ENCODE measurements at places on chromosomes 7 and 10.

DNA sequence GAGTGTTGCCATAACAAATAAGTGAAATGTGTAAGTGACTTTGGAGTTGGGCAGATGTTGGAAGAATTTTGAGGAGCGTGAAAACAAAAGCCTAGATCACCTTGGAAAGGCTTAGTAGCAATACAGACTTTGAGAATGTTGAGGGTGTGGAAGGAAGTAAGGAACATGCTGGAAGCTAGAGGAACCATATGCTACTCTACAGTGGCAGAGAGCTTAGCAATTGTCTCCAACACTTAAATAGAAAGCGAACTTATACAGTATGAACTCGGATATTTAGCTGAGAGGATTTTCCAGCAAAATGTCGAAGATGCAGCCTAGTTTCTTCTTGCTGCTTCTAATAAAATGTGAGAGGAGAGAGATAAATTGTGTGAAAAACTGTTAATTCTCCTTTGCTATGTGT lies 271.2 kb downstream of the ADRA2A start:
- no peak for DNase-seq

- DNase-seq = no peak
Observed at GRCh38 chr10:106908225-106908624, 256.3 kb downstream of the SORCS1 start.

DNA sequence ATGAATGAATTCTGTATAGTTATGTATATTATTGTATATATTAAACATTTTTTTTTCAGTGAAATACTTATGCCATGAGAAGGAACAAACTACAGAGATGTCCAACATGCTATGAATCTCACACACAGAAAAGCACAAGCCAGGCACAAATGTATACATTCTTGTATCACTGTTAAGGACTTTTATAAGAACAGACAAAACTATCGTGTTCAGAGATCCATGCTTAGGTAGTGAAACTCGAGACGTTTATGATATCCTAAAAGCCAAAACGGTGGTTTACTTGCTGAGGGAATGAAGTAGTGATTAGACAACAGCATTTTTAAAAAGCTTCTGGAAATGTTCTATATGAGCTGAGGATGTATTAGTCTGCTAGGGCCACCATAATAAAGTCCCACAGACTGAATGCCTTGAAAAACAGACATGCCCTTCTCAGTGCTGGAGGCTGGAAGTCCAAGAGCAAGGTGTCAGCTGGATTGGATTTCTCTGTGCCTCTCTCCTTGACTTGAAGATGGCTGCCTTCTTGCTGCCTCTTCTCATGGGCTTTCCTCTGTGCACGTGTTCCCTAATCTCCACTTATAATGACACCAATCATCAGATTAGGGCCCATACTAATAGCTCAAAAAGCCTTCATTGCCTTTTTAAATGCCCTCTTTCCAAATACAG lies 4.3 kb downstream of the MKI67 start:
- DNase-seq = no peak

DNA sequence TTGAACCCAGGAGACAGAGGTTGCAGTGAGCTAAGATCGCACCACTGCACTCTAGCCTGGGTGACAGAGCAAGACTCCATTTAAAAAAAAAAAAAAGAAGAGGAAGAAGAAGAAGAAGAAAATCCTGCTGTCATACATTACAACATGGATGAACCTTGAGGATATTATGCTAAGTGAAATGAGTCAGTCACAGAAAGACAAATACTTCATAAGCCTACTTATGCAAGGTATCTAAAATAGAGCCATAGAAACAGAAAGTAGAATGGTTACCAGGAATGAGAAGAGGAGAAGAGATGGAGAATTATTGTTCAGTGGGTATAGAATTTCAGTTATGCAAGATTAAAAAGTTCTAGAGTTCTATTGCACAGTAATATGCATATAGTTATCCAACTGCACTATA lies 466.5 kb downstream of the PLXNA4 start:
- no peak for DNase-seq

- no peak for DNase-seq
Observed at GRCh38 chr7:3302681-3303320, 1.7 kb downstream of the SDK1 start.

All from NB4 (cell line).